SHP77 treated with DMSO at 0.1 percent for 48 hours (cell line): ENCODE measurements at places on chromosomes 6 and 20.

DNA sequence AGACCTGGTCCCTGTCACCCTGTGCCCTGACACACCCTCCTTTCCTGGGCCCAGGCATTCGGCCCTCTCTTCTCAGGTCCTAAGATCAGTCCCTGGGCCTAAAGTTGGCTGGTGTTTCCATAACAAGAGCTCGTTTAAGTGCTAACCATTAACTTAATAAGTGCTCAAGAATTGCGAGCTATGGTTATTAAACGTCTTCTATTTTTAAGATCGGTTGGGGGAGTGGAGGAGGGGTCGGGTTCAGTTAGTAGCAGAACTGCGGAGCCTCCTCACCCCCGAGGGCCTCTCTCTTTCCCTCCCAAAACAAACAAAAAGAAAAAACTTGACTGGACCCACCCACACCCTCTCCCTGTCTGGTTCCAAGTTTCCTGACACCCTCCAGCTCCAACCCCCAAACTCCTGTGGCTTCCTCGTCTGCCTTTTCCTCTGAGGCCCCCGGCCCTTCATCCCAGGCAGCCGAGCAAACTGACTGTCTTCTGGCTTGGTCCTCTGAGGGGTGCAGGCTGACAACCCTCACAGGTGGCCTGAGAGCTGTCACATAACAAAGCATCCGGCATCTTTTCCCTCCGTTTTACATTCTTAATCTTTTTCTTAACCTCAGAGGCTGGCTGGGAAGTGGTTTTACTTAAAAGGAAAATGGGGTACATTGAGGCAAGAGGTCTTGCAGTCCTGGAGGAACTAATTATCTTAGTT, 2.0 kb downstream of the STK35 start:
- no peak for DNase-seq

- no peak for DNase-seq
Observed at GRCh38 chr20:3603108-3603507, 60.1 kb downstream of the GFRA4 start.

DNA sequence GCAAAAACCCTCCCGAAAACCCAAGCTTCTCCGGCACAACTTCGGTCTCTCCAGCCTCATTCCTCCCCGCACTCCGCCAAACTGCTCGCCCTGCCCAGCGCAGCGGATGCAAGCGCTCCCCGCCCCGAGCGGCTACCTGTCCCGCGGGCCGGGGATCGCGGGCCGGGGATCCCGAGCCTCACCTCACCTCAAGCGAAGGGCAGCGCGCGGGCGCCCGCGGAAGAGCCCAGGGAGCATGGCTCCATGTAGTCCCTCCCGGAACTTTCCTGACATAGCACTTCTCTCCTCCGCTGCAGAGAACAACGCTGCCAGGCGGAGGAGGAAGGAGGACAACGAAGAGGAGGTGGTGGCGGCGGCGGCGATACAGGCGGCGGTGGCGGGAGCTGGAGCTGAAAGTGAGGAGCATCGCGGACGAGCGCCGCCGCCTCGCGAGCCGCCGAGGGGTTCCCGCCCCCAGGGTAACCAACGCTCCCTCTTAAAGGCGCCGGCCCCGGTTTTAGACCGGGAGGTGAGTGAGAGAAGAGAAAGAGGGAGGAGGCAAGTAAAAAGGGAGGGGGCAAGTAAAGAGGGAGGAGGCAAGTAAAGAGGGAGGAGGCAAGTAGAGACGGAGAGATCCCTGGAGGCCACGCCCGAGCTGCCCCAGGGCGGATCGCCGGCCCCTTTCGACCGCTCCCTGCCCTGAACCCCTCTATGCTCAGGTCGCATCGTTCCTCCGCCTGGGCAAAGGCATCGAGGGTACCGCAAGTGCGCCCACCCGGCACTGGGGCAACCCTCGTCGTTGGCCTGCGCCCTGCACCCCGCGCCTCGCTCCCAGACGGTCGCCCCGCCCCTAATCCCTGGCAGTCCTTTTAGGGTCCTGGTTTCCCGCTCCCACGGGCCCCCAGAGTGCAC, at the start of gene GPR63:
TSS of gene GPR63 (minus strand) at position 397 of the 891 bp plus-strand sequence. CDS start 37,746 bp downstream, outside the sequence.
- peak; percentile 40 for DNase-seq

GRCh38 chr6:161181121-161181520, 92.7 kb downstream of the AGPAT4 start:
- no peak for DNase-seq

- DNase-seq = no peak
Observed at GRCh38 chr6:12935637-12936036, 219.1 kb downstream of the PHACTR1 start.
